Neural progenitor cell (in vitro differentiated cells): ENCODE measurements at places on chromosomes 5 and 9.

- DNase-seq = no peak
Observed at GRCh38 chr9:100396769-100397168, 30.2 kb upstream of the MSANTD3 start.

GRCh38 chr5:9483243-9483642, 62.6 kb downstream of the SEMA5A start:
- DNase-seq = no peak

DNA sequence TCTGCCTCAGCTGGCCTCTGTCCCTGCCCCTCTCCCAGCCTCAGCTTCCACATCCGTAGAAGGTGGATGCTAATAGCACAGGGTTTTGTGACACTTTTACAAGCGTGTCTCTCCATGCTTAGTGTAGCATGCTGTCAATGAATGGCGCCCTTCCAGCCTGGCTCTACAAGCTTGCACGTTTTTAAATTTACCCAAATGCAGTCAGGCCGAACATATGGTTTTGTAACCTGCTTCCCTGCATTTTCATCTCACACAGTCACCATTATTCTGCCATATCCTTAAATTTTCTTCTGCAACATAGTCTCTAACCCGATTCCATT, 28.8 kb downstream of the FAM163B start:
- no peak for DNase-seq

- peak; percentile 92 for DNase-seq
Observed at GRCh38 chr9:127943731-127944144, 6.1 kb upstream of the DPM2 start.

- DNase-seq = no peak
Observed at GRCh38 chr5:121279801-121280200, 571.9 kb upstream of the FTMT start.

DNA sequence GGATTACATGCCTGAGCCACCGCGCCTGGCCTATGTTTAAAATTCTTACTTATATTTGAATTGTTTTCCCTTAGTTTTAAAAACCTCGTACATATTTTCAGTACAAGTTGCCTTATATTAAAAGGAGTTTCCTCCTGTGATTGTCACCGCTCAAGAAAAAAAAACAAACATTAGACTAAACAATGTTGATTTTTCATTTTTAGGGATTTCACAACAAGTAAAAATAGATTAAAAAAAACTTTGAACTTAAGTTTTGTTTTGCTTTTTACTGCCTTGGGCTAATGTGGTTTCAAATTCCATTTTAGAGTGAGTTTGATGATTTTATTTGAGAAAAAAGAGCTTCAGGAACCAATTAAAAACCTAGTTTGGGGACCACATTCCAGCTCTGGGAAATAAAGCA, 1196.6 kb upstream of the CDH18 start:
- no peak for DNase-seq

DNA sequence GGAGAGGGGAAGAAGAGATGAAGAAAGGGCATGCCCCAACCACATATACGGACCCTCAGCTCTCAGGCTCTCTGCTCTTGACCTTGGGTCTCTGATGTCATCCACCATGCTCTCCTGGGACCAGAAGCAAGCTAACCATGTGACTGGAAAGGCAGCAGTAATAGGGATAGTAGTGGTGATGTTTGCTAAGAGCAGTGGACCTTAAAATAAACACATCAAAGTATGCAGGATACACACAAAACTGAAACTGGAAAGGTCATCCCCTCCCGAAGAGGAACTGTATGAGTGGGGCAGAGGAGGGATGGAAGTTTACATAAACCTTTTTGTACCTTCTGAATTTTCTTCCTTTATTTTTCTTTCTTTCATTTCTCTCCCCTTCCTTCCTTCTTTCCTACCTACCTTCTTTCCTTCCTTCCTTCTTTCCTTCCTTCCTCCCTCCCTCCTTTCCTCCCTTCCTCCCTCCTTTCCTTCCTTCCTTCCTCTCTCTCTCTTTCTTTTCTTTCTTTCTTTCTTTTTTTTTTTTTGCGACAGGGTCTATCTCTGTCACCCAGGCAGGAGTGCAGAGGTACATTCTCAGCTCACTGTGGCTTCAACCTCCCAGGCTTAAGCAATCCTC, 8.1 kb upstream of the PTPN3 start:
- DNase-seq = no peak

DNA sequence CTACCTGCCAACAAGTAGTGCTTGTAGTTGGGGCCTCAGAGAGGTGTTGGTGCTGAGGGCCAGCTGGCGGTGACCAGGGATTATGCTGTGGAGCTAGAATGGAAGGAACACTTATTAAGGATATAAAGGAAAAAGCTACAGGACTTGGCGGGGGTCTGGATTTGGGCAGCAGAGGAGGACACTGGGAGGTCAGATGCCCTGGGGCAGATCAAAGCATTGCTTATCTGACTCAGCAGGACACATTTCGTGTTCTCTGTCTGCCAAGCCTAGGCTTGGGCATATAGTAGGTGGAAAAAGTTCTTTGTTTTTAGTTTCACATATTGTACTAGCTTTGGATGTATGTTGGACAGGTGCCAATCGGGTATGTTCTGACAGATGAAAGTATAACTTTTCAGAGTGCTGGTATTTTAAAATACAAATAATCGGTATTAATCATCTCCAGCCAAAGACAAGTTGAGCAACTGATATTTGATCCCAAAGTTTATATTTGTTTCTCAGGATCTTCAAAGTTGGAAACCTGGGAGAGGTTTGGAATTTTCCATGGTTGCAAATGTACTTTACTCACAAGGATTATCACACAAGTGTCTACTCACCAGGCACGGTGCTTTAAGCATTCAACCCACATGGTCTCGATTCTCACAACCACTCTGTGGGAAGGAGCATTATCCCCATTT, 69.4 kb downstream of the IQGAP2 start:
- DNase-seq = no peak

DNA sequence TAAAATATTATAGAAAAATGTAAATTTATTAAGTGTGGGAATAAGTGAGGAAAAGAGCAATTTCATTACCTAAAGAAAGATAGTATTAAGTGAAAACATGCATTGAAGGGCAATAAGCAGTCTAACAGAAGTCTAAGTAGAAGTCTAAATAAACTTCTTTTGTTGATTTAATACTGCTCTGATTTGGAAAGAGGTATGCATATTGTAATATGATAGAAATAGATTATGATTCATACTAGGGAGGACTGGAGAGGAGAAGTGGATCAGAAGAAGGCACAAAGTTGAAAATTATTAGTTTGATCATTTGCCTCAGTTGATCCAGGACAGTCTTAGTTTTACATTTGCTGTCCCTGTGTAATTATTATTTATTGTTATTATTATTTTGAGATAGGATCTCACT, 6.6 kb upstream of the ERBIN start:
- no peak for DNase-seq

DNA sequence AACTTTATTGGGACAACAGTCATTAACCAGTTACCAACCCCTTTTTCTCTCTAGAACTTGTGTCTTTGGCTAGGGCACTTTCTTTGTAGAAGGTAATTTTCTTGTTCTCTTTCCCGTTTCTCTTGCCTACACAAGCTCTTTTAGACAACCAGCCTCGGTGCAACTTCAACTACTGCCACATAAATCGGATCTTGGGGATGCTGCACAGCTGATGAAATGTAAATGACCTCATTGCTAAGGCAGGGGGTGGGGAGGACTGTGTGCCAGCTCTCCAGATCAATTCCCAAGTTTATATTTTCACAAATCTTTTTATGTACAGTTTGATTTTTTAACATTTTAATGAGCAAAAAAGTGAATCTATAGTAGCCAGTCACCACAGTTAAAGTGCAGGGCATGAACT, 157.6 kb downstream of the DENND1A start:
- DNase-seq = no peak

DNA sequence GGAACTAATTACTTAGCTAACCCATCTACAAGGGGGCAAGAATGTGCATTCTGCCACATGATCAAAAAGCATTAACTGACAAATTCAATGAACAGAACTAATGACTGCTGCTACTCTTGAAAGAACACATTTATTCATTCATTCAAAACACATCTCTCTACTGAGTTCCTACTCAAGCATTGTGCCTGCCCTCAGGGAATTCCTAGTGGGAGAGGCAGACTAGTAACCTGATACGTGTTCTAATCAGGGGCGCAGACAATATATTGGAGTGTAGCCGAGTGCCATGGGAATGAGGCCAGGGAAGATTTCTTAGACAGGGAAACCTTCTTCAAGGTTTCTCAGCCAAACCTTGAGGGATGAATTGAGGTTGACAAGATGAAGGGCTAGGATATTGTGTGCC, 56.7 kb upstream of the PAPPA start:
- peak; percentile 47 for DNase-seq

DNA sequence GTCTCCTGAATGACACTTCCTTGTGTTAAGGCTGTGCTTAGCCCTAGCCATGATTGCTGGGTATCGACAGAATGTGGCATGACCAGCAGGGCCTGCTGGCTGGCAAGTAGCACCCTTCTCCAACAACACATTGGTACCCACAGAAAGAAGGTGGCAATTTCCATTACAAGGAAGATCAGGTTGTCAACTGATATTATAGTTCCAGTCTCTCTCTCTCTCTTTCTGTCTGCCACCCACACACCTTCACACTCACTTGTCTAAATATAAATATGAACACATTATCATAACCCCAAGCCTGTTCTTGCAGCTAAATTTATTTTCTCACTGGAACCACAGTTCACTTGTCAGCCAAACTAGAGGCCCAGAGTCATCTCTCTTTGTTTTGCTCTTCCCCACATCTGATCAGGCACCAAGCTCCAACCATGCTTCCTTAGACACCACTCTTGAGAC, 408.1 kb upstream of the PIK3R1 start:
- DNase-seq = no peak

DNA sequence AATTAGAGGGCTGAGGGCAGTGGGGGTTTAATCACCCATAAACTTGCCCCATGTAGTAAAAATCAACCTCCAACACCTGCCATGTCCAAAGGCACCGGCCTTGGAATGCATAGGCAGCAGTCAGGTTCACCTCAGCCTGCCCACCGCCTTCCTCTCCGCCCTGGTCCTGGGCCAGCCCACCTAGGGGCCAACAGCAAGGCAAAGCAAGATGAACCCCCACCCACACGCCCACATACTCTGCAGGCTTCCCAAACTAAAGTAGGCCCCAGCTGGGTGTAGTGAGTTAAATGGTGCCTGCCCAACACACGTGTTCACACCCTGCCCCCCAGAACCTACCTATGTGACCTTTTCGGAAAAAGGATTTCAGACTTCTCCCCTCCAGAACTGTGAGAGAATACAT, 92.9 kb upstream of the RAI14 start:
- DNase-seq = no peak

- peak; percentile 49 for DNase-seq
Observed at GRCh38 chr5:16889203-16889971, 46.7 kb downstream of the MYO10 start.

DNA sequence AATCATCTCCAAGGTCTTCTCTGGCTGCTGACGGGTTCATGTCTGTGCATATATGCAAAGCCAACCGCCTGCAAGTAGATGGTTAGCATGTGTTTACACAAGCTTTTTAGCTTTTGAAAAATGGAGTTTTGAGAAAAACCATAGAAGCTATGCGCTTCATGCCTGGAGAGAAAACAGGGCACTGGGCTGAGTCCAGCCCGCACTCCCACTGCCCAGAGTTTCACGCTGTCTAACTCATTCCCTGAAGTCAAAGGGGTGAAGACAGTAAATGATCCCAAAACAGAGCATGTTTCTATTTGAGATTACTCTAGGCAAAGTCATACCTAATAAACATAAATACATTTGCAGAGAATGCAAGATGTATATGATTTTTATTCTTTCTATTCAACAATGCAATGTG, 278.8 kb downstream of the IRX2 start:
- no peak for DNase-seq

- peak; percentile 75 for DNase-seq
Observed at GRCh38 chr5:36150676-36151433, 832 bp downstream of the LMBRD2 start.

DNA sequence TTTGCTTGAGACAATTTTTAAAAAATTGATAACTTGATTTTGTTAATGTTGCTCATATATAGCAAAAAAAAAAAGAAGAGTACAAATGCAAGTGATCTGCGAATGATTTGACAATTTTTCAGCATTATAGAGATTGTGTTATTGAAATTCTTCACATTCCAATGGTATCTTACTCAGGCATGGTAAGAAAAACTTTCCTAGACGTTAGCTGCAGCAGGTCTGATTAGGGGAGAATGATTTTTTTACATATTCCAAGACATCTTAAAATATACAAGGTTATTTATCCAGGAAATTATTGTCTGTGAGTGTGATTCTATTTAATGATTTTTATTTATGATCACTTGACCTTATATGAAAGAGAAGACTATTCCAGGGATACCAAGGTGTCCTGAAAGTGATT, 361.9 kb downstream of the MAT2B start:
- DNase-seq = no peak

DNA sequence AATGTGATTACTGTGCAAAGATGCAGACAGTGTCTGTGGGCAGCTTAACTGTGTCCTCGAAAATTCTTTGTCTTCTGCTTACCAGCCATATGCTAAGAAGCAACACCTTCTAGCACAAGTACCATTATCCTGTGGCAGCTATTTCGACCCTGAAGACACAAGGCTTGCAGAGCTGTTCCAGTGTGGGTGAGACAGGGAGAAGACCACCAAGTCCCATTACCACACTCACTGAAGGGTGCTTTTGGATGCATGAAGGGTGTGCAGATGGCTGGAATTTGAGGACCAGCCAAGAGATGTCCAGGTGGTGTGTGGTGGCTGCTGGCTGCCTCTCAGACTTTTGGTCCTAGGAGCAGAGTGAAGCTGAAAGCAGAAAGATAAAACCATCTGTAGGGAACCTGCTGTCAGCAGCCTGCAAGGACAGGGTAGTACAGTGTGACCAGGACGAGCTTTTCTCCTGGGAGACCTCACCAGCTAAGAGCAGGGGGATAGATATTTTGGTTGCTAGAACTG, 161.8 kb downstream of the ICE1 start:
- no peak for DNase-seq

DNA sequence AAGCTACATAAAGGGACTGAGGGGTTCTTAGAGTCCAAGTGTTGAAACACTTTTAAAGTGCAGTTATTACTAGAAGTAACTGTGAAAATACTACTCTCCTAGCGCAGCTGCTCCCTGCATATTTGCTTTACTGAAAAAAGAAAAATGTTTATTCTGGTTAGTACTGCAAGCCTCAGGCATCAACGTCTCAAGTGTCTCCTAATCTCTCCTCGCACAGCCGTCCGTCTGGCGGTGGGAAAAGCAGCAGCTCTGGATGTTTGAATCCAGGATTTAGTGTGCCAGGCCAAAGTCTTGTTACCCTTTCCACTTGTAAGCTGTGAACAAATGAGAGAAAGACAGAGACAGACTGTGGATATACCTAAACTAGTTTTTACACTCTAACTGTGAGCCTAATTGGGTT, 31.1 kb downstream of the RORB start:
- no peak for DNase-seq

- DNase-seq = peak; percentile 86
Observed at GRCh38 chr5:6686915-6687409, 26.3 kb upstream of the TENT4A start.
